ENCODE measurements at places on chromosomes 1 and 21.

- no peak for DNase-seq
Measured at GRCh38 chr1:211639475-211640300, 35.7 kb downstream of the NEK2 start.

GRCh38 chr1:145778146-145778540 lies 45.8 kb downstream of the RNF115 start:
- no peak for DNase-seq

- no peak for DNase-seq
Measured at GRCh38 chr1:223123011-223123610, 19.9 kb downstream of the TLR5 start.

DNA sequence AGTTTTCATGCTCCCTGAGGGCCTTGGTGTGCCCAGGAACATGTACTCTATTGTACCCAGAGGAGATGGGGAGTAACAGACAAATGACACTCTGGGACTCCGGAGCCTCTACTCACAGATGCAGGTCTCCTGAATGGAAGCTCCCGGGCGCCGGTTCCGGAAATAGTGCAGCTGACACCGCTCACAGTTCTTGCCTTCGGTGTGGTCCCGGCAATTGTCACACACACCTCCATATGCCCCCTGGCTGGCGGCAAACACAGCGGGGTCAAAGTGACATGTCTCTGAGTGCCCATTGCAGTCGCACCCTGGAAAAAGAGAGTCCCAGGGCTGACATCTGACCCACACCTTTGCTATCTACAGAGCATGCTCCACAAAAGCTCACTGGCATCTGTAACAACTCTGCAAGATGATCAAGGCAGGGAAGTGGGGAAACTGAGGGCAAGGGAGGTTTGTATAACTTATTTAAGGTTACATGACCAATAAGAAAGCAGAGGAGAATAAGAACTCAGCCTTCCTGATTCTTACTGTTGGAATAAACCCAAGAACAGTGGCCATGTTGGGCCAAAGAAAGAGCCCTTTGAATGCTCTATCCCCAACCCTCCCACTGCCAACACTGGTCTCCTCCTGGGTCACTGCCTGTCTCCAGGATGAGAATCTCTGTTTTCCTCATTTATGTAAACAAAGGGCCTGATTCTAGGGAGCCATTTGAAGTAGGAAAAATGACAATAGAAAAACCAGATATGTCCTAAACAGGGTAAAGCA lies 22.4 kb downstream of the LAMB3 start:
- no peak for DNase-seq
